ENCODE measurements at places on chromosomes 11 and 22.

DNA sequence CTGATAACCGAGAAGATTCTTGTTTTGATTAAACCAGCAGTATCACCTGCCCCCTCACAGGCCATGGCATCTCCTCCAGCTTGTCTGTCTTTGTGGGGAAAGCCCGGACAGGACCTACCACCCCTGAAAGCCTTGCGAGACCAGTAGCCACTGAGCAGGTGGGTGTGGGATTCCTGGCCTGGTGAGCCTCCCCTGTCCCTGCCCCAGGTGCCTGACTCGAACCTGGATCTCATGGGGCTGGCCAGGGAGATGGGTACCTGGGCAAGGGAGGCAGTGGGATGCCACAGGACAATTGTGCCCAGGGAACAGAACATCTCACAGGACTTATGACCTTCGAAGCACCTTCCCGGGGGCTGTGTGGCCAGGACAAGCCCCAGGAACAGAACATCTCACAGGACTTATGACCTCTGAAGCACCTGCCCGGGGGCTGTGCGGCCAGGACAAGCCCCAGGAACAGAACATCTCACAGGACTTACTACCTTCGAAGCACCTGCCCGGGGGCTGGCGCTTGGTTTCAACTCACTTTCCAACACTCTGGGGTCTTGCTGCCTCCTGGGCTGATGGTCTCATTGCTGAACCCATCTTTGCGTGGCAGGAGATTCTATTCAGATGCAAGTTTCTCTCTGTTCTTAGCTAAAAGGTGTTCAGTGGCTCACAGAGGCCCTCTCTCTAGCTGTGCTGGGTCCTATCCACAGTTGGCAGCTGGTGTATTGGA is 854.5 kb downstream of the BRD1 start:
- no peak for DNase-seq

DNA sequence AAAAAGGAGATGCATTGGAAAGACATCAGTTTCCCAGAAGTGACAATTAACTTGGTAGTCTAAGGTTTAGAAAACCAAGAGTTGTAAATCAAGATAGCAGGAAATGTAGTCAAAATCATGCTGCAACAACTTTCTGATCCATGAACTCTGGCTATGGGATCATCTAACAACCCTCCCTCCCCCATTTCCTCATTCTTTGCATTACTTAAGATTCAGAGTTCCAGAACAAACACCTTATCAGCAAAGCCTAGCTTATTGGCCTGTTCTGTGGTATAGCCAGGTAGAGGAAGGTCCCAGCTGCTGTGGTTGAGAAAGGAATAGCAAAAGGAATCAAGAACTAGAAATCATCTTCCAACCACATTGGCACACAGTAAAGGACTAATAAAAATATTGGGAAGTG is 651.1 kb downstream of the METTL15 start:
- peak; percentile 18 for DNase-seq

DNA sequence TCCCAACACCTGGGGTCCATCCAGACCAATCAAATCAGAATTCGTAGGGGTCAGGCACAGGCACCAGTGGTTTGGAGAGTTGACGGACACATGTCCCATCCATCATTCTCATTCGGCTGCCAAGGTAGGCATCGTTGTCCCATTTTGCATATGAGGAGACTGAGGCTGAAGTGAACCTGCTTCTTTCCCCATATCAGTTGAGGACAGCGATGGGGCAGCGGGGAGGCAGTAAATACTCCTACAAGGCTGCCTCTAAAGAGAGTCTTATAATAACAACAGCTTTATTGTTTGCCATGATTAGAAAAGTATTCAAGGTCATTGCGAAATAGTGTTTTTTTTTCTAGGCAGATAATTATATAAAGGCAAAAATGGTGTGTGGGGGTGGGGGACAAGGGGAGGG is 1.6 kb upstream of the BEST1 start:
- no peak for DNase-seq

DNA sequence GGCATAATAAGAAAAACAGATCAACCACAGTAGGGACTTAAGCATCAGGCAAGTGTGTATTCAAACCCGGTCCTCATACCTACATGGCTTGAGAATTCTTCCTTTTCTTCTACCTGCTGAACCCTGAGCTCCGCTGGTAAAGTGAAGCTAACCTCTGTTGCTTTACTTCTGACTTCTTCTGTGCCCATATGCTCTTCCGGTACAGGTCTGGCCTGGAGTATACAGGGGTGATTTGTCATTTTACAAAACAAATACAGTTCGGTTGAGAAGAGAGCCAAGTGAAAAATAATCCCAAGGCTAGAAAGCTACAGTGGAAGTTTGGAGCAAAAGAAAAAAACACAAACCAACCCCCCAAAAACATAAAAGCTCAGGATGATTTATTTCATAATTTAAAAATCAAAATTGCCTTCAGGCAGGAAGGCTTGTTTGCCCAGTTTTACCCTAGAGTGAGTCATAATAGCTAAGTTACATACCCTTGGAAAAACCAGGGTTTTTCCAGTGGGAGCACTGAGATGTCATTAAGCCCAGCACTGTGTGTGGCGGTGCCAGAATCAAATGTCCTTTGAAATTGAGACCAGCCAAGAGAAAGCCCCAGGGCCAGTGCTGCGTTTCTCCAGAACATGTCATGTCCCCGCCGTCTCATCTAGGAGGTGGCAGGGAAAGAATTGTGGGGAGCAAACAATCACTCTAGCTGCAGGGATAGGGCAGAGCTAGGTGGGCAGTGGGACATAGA is 305.5 kb upstream of the ISX start:
- no peak for DNase-seq

GRCh38 chr11:36421546-36422155 is 88.4 kb downstream of the TRAF6 start:
- no peak for DNase-seq

DNA sequence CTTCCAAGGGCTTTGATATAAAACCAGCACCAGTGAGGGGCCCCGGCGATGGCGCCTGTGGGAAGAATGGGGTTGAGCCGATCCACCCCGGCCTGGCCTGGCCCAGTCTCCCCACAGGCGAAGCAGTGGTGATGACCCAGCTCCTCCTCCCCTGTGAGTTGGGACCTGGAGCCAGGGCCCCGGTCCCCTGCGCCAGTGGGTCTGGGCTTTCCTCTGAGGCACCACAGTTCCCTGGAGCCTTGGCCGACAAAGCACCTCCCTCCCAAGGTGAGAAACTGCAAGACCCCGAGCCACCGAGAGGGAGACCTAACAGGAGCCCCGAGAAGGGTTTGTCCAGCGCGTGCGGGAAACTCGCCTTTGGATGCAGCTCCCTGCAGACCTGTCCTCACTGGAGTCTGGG is 942.9 kb downstream of the BRD1 start:
- DNase-seq, result no peak

DNA sequence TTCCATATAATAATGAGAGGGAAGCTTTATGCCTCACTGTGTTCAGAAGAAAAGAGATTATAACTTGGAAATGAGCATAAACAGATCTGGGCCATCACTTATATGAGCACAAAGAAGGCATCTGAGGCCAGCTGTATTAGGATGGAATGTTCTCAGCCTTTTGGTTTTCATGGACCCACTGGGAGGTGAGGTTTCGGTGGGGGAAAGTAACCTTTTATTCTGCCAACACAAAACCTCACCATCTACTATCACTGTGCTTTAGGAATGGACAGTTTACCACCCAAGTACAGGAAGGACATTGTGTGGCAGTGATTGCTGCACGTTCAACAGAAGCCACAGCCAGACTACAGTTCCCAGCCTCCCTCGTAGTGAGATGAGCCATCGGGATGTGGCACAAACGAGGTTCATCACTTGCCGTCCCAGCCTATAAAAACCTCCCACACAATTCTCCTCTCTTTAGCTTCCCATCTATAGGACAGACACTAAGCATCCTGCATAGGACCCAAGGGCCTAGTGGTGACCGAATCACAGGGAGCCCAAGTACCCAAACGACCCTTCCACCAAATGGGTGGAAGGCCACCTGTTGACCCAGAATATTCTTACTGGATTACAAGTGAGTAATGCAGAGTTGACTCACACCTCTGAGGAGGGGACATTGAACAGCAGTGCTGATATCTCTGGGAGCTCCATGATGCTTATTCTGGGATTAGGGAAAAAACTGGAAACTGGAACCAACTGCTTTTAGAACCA is 121.5 kb upstream of the RAG2 start:
- no peak for DNase-seq

DNA sequence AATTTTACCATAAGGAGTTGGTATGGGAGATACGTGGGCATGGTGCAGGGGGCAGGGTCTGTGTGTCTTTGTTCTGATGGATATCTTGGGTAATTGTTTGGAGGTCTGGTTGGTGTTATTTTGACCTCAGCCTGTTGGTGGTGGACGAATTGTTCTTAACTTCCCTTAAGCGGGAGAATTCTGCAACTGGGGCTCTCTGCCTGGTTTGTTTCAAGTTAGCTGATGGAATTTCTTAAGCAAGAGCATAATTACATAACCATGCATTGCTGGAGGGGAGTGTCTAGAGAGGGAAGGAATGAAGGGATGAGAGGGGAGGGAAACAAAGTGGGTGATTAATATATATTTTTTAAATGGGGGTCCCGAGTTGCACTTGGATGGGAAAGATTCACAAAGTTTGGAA is 908.5 kb upstream of the RAG2 start:
- no peak for DNase-seq

- DNase-seq, result no peak
Observed at GRCh38 chr22:49423125-49423650, 404.5 kb downstream of the BRD1 start.

GRCh38 chr11:62726915-62727164 is 417 bp downstream of the HNRNPUL2 start:
- DNase-seq, result no peak

GRCh38 chr11:120675171-120675570 is 163.6 kb downstream of the GRIK4 start:
- no peak for DNase-seq

DNA sequence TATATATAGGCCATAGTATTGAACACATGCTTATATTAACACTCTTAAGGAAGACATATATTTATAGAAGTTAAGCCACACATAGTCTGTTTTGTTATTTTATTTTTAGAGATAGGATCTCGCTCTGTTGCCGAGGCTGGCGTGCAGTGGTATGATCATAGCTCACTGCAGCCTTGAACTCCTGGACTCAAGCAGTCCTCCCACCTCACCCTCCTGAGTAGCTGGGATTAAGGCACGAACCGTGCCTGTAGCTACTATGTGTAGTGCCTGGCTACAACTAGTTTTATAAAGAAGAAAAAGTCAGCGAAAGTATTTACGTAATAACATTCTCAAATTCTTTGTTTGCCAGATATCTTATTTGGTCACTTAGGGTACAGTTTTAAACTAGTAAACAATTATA is 5.6 kb upstream of the UCP2 start:
- DNase-seq, result no peak
